Caudate nucleus (tissue), 63 donors: ENCODE measurements at places on chromosomes 2 and 18.
A peak's percentile ranks its signal among the peaks of the same experiment; 100 is the strongest.

- DNase-seq, result no peak
Observed at GRCh38 chr2:200451511-200451910, 58.4 kb downstream of the KCTD18 start.

GRCh38 chr2:179273461-179273962 is 8.9 kb upstream of the SESTD1 start:
- DNase-seq, result no peak

GRCh38 chr2:88307817-88308216 is 137.7 kb downstream of the THNSL2 start:
- no peak for DNase-seq

DNA sequence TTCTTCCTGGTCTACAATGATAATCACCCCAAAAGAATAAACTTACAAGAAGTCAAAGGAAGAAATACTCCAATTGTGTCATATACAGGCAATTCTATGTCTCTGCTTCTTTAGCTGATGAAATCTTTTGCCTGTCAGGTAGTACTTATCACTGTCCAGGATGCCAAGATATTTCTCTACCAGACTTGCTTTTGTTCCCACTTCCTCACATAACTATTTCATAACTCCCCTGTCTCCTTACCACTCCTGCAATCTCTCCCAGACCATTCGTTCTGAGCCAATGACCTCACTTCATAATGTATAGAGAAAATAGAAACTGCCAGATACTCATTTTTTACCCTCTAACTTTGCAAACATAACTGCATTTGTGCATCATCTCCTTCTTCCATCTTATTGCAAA is 39.1 kb downstream of the HNMT start:
- no peak for DNase-seq

GRCh38 chr2:234904785-234905184 is 47.0 kb upstream of the SH3BP4 start:
- no peak for DNase-seq

DNA sequence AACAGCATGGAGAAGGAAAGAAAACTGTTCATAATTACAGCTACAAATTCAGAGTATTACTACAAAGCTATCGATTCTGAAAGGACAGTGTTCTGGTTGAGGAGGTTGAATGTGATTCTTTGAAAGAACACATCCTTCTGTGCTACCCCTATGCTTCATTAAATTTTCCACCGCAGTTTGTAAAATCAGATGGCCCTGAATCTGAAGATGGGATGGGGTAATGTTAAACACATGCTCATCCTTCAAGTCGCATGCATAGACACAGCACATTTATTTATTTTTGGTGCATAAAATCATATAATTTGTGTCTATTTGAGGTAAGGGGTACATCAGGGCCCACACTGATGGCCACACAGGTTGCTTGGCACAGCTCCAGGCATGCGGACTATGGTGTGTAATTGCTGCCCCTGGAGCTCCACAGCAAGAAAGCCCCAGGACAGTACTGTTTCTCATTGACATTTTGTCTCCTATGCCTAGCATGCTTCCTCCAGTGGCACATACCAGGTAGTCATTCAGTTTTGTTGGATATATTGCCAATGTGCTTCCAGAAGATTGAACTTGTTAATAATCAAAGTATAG is 238.8 kb upstream of the TANK start:
- DNase-seq, result no peak

GRCh38 chr2:96520697-96521096 is 15.5 kb upstream of the NEURL3 start:
- no peak for DNase-seq

DNA sequence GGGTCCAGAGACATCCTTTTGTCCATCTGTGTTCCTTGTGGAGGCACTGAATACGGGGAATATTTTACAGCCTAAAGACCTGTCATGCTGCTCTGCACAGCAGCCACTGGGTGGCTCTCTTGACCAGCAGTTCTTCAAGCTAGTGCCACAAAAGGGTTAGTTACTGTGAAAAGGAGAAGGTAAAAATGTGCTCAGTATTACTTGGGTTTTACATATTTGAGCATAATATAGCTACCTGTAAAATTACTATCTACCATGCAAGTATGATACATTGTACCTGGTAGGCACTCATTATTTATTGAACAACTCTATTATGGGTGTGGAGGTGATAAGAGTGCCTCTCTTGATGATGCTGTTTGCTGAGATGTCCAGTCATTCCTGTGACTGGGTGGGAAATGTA is 23.6 kb downstream of the FZD5 start:
- peak; percentile 39 for DNase-seq

GRCh38 chr2:229431327-229431954 is 160.4 kb upstream of the PID1 start:
- no peak for DNase-seq

GRCh38 chr2:54586494-54586893 is 130.4 kb downstream of the SPTBN1 start:
- DNase-seq, result no peak

DNA sequence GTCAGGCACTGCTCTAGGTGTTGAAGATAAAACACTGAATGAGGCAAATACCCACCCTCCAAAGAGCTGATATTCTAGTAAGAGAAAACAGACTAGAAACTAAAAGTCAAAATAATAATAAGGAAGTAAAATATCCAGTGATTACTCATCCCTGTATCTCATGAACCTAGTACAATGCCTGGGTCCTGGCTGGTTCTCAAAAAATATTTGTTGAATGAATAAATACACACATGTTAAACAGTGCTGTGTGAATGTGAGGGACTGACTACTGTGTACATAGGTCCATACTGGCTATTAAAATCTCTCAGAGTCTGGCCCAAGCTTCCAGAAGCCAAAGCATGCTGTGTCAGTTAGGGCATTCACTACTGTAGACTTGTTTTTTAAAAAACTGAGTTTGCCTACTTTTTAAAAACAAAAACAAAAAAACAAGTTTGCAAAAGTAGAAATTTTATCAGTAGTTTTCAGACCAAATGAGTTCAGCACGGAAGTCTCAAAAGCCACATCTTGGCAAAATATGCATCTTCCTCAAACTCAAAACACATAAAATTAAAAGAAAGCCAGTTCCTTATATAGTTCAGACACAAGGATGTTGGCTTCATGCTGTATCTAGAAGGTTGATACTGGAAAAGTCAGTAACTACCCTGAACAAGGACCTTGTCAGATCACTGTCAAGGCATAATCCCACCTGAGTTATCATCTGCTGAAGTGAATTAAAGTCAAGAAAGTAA is 136.2 kb downstream of the THADA start:
- DNase-seq, result no peak

DNA sequence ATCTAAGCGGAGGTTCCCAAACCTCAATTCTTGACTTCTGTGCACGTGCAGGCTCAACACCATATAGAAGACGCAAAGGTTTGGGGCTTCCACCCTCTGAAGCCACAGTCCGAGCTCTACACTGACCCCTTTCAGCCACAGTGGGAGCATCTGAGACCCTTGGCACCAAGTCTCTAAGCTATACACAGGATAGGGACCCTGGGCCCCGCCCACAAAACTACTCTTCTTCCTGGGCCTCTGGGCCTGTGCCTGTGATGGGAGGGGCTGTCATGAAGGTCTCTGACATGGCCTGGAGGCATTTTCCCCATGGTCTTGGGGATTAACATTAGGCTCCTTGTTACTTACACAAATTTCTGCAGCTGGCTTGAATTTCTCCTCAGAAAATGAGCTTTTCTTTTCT is 1374.1 kb upstream of the NXPH2 start:
- no peak for DNase-seq

DNA sequence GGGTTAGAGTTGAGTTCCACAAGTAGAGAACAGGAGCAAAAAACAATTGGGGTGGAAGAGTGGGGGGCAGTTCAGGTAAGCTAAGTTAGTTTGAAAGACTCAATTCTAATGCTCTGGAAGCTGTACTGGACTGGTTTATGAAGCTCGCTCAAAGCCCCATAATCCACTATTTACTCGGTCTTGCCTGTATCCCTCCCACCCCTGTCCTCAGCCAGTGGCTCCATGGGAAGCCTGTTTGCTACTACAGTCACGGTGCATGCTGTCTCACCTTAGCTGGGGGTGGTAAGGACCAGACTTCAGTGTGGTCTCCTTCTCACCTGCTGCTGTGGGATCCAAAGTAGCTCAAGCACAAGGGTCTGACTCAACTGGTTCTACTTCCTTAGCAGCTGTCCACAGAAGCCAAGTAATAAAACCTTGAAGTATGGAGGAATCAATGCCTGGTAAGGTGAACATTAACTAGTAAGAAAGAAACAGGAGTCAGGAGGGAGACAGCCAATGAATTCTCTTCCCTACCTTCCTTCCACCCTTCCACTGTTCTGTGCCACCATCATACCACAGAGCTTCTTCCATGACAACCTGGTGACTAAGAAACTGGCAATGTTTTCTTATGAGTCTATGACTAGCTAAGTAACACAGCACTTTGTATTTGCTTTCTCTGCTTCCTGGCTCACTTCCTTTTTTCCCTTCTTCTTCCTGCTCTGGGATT is 230.8 kb downstream of the SRBD1 start:
- no peak for DNase-seq

- no peak for DNase-seq
Observed at GRCh38 chr2:47528874-47529273, 125.9 kb downstream of the MSH2 start.

DNA sequence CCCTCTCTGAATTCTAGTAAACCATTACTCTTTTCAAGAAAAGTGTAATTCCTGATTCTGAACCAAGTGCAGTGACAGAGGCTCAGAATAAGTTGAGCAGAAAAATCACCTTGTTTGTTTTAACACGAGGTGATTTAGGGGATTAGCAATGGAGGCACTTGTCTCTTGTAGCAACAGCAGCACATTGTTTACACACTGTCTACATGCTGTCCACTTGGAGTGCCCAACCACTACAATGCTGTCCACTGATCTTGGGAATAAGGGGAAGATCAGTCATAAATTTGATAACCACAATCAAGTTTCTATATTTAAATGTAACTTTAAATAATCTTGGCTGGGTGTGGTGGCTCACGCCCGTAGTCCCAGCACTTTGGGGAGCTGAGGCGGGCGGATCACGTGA is 13.9 kb upstream of the RMND5A start:
- DNase-seq, result no peak

- no peak for DNase-seq
Observed at GRCh38 chr2:165582863-165583506, 113.5 kb downstream of the CSRNP3 start.

- no peak for DNase-seq
Observed at GRCh38 chr2:121570036-121570666, 39.5 kb downstream of the RNU4ATAC start.

GRCh38 chr2:30491225-30491624 is 44.2 kb downstream of the LCLAT1 start:
- DNase-seq, result no peak
